ENCODE measurements at places on chromosomes 1 and 21. TPM values are rescaled to one million over a fixed set of nuclear protein-coding genes. Genes with fewer than 3 reads are reported as not detected.

- DNase-seq, result peak; percentile 10
These were observed 10.6 kb upstream of the PARS2 start for GRCh38 chr1:54774820-54775498.

Gene AP4B1
- total RNA-seq, result 4.1 TPM

Gene ALX3
- not detected for total RNA-seq

DNA sequence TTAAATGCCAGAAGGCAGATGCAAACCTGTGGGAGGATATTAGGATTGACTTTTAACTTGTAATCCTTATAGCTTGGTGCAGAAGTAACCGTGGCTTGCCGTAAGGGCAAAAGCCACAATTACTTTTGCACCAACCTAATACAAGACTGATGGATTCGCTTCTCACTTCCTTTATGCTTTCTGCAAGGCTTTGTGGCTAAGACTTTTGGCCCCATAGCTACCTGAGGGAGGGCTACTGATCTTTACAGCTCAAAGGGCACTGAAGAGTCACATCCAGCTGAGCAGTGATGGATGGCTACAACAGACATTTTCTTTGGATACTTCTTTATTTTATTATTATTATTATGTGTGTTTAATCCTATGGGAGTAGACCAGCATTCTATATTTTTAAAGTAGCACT, 140.4 kb downstream of the ST6GALNAC5 start:
- DNase-seq, result no peak

DNA sequence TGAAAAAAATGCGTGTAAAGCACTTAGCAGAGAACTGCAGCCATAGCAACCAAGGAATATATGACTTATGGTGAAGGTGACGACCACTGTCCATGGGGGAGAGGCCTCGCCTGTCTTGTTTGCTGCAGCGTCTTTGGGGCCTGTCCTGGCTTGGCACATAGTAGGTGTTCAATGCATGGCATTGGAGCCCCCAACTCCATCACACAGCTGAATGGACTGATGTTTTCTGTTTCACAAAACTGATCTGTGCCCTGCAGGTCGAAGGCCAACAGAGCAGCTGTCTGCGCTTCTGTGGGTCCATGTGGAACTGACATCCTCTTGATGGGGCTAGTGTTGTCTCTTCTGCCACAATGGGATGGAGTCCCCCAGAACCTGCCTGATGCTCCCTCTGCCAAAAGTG, 296.0 kb downstream of the PTPRU start:
- DNase-seq, result no peak

- DNase-seq, result no peak
These were observed 25.3 kb upstream of the ITLN1 start for GRCh38 chr1:160910170-160910750.

GRCh38 chr1:119814288-119814687, 3.0 kb upstream of the REG4 start:
- no peak for DNase-seq

- no peak for DNase-seq
These were observed 880.2 kb upstream of the NEGR1 start for GRCh38 chr1:73162564-73162963.

DNA sequence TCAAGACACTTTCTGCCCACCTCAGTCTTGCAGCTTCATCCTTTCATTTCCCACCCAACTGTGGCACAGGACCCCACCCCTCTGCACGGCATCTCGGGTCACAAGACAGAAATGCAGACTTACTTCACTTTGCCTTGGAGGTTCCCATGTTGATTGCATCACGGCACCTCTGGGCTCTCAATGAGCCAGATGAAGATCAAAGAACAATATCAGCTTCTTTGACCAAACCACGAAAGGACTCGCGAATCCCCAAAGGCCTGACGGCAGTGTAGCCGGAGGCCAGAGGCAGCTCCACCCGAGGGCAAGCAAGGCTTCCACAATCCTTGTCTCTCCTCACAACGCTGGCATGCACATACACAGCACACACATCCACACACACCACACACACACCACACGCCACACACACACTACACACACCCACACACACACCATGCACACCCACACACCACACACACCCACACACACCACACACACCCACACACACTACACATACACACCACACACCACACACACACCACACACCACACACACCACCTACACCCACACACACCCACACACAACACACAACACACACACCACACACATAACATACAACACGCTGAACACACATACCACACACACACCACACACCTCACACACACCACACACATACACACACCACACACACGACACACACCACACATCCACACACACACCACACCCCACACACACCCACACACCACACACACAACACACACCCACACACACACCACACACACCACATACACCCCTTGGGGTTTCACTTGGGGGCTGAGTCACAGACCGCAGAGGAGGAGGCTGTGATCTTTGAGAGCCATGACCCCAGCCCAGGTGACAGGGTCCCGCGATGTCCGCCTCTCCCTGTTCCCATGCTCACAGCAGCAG, 35.8 kb downstream of the UBASH3A start:
- DNase-seq, result no peak

Gene ATAD3C
- 0.14 TPM for total RNA-seq

Gene EFNA1
- 2.8 TPM for total RNA-seq

All from G401 (cell line).